ENCODE measurements at places on chromosomes 11 and 22.

- DNase-seq, result peak; percentile 10
Observed at GRCh38 chr11:126695293-126695692, 305.3 kb downstream of the KIRREL3 start.

- DNase-seq, result no peak
Observed at GRCh38 chr11:120358729-120359128, 22.5 kb downstream of the ARHGEF12 start.

GRCh38 chr11:49995565-49995964, 13.2 kb upstream of the OR4C12 start:
- DNase-seq, result no peak

- no peak for DNase-seq
Observed at GRCh38 chr11:124760806-124761205, 1.3 kb downstream of the ESAM start.

GRCh38 chr11:116062490-116063171, 558.4 kb upstream of the CADM1 start:
- no peak for DNase-seq

GRCh38 chr11:61139387-61139786, 21.8 kb downstream of the VPS37C start:
- no peak for DNase-seq
